ENCODE measurements at places on chromosomes 12 and 14.

DNA sequence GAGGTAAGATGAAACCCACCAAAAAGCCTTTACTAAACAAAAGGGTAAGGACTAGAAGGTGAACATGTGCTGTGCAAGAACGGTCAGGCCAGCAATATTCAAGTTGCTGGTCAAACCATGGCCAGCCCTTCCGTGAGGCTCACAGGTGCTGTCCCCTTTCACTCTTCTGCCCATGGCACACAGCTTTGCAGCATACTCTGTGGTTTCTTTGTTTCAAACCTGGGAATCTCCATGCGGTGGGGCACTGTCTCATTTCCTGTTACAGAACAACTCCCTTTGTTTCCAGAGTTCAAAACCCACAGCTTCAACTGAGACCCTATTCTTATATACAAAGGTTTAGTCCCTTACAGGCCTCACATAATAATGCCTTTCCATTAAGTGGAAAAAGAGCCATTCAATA is 1.7 kb upstream of the OVCH1 start:
- DNase-seq, result no peak

DNA sequence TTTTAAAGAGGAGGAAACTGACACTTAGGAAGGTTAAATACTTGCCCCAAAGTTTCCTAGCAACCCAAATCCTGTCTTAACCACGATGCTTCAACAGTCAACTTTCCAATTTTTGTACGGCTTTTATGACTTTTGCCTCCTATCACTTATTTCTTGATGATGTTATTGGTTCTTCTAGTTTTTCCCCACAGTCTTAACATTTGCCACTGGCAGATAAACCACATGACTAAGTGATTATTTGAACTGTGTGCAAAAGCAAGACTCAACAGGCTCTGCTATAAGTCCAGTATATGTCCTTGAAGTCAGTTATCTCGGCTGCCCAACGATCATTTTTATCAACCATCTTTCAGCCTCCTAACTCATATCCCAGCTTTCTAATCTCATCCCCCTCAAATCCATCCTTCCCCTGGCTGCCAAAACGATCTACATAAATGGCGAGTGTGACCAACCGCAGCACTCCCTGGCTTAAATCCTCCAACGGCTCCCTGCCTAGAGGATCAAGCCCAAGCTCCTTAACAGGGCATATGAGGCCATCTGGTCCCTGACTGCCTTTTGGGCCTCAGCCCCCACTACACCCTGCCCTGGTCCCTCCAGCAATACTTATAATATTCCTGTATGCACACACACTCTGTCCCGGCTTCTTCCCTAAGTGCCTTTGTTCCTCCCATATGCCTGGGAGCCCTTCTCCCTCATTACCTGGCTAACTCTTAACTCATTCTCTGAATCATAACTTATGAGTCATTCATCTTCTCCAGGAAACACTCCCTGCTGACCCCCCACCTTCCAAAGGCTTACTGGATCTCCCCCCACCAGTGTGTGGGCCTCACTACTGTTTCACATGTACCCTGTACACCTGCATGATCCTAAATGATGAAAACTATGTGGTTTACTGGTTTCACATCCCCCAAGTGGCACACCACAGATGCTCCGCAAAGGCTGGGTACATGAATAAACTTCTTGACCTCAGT is 8.8 kb downstream of the VPS37B start:
- peak; percentile 94 for DNase-seq

DNA sequence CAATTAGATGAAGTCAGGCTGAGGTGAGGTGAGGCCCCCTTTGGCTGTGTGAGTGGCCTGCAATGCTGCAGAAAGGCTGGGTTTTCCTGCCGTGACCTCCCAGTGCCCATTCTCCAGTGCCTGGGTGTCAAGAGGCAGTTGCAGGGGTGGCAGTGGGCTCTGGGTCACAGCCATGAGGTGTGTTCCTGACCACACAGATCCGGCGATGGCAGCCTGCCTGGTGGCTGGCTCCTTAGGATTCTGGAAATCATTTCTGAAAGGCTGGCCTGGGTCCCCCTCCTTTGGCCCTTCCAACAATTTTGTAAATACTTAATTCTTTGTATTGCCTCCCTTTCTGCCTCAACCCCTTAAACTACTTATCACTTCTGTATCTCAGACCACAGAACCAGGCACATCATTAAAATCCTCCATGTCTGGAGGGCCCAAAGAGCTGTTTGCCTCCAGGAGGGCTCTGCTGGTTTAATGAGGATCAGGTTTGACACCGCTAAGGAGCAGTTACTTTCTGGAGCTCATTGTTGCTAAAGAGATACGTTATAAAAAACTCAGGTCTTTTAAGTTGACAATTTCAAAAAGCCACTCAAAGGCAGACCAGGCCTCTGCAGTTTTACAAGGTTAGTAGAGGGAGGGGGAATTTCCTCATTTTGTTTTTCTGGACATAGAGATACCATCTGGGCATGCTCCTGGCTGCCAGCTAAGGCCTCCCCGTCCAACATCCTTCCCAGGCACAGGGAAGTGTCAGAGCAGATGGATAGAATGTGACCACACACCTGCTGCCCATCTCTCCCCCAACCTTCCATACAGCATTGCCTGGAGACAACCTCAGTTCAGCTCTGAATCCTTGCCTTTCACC is 204.4 kb downstream of the FOXN3 start:
- DNase-seq, result no peak

DNA sequence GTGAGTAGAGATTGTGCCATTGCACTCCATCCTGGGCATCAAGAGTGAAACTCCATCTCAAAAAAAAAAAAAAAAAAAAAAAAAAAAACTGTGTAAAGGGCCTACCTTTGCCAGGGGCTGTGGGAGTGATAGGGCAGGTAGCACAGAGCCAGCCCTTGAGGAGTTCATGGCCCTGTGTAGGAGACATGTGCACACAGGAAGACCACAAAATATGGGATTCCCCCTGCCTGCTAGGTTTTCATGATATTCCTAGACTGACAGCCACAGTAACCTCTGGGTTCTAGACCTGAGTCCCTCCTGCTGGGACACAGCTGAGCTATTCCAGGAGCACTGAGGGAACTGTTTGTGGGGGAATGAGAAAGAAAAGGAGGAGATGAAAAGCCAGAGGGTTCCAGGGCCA is 8.3 kb upstream of the SPTSSA start:
- DNase-seq, result no peak

DNA sequence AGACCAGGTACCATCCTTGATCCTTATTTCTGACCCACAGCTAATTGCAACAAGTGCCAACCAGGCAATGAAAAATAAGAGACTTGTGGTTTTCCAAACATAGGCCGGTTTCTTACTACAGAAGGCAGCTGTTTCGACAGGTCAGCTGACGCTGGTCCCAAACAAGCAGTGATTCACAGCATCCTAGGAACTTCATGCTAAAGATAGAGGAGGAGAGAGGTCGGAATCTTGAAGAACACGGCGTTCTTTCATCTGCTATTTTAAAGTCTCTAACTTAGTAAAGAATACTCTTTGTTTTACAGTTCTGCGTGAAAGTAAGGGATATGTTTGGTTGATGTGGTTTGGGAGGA is 28.1 kb upstream of the ADGRD1 start:
- DNase-seq, result no peak

- peak; percentile 15 for DNase-seq
These were observed 75.8 kb downstream of the C12orf50 start for GRCh38 chr12:87953256-87953860.

GRCh38 chr14:35366056-35366451 is 38.5 kb downstream of the NFKBIA start:
- no peak for DNase-seq

- DNase-seq, result no peak
These were observed 120.3 kb downstream of the SLC38A1 start for GRCh38 chr12:46148327-46149078.

Measured in WERI-Rb-1 (cell line).